Activated CD4-positive, alpha-beta T cell treated with anti-CD3 and anti-CD28 coated beads, Interleukin-10, Interleukin-2, amounts not matched to agents 100 ng/mL and 50 ng/mL, durations not matched to agents 16 hours and 8 hours (primary cell): ENCODE measurements at places on chromosomes 1 and 21.

DNA sequence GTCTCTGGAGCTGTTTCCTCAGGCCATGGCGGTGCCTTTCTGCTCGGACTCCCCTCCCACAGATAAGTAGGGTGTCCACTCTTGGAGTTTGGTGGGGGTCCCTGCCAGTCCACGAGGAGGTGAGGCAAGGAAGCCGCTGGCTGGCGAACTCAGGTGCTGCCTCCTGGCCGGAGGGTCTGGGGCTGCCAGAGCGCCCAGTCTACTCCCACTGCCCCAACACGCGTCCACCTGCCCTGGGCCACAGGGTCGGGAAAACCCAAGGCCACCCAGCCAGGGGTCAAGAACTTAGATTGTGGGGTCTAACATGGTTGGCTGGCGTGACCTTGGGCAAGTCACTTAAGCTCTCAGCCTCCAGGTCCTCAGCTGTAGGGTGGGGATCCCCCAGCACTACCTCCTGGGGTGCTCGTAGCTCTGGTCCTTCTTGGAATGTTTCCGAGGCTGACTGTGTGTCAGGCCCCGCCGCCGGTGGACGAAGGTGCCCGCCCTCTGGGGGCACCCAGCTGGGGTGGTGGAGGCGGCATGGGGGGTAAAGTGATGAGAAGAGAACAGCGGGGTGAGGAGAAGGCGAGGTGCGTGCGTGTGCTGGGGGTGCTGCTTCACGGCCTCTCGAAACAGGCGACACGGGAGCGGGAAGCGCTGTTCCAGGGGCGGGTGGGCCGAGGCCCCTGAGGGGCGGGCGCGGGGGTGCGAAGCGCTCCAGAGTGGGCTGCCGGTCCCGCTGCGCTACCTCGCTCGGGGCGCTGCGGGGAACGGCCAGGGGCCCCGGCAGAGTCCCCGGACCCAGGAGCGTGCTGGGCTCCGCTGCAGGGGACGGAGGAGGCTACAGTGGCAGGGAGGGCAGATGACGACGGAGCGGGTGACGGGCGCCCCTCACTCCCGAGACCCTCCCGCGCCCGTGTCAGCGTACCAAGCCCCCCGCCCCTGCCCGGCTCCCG lies 1.2 kb downstream of the SH2D5 start:
- no peak for DNase-seq

GRCh38 chr1:119655154-119655553 lies 7.1 kb upstream of the ZNF697 start:
- DNase-seq = no peak

GRCh38 chr21:14863745-14864210 lies 201.0 kb downstream of the NRIP1 start:
- no peak for DNase-seq

DNA sequence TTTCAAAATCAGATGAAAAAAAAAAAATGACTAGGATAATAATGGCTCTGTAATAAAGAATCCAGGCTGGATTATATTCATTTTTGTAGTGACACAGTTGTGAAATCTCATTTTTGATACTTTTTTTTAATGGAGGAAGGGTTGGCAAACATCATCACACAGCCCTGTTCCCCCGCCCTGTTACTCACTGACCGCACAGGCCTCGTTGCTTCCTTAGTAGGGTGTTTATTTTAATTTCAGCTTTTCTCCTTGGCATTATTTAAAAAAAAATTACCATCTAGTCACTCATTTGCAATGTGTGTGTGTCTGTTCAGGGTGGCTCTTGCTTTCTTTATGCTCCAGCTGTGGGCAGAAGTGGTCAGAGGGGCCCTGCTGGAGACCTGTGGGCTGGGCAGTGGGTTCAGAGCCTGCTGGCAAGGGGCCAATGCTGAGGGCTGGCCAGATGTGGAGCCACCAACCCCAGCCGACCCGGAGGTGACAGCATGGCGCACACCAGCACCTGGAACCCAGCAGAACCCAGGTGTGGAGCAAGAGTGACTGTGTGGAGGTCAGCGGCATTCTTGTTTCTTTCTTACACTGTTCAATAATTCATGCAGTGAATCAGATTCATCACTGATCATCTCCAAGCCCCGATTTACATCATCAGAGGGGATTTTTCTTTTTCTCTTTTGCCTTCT lies 44.6 kb downstream of the ZSCAN20 start:
- DNase-seq = no peak

- no peak for DNase-seq
Observed at GRCh38 chr1:24745711-24746413, 615 bp downstream of the CLIC4 start.

DNA sequence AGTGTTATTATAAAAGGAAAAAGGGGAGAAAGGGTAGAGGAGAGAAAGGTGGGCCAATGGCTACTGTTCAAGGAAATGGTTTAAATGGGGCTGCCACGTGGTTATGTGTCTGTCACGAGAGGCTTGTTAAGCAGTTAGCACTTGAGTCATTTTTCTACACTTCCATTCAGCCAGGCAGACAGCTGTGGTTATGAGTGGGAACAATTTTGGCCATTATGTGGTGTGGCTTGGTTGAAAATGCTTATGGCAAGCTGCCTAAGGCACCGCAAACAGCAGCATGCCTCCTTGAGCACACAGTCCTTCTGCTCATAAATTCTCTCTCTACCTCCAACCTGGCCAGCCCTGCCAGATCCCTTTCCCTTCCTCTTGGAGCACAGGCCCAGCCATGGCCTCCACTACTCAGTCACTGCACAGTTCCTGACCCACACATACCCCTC lies 3.2 kb upstream of the SRM start:
- DNase-seq = peak; percentile 90

DNA sequence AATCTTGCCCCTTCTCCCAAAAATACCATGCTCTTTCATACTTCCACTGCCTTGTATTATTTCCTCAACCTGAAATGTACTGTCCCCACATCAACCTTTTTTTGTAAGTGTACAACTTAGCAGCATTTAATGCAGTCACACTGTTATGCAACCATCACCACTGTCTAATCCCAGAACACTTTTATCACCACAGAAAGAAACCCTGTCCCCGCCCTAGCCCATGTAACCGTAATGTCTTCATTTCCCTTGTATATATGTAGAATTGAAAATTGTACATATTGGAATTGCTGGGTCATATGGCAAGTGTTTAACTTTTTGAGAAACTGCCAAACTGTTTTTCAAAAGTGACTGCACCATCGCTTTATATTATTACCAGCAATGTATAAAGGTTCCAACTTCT lies 37.4 kb downstream of the PTP4A2 start:
- DNase-seq = no peak

DNA sequence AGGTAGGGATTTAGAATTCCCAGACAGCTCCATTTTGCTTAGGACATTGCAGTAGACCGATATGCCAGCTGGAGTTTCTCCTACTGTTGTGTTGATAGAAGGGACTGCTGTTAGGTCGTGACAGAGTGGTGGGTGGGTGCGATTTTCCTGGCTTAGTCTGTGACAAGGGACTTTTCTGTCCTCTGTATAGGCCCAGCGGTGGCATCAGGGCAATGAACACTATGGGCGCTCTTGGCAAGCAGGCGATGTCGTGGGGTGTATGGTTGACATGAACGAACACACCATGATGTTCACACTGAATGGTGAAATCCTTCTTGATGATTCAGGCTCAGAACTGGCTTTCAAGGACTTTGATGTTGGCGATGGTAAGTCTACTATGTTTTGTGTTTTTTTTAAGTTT lies 321.8 kb downstream of the ZP4 start:
- no peak for DNase-seq

DNA sequence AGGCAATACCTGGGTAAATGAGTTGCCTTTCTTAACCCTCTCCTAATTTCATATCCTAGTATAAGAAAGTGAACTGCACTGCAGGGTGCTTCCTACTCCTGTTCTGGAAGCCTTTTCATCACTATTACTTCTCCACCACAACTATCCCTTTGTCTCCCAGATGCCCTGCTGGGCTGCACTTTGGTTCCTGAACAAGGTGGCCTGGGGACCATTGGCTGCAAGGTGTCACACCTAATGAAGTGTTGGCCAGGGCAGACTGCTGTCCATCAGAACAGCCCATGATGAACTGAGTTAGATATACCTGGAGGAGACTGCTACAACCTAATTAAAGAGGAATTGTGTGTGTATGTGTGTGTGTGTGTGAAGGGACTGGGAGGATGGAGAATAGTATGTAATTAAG lies 1.9 kb upstream of the KLHDC8A start:
- DNase-seq = no peak

GRCh38 chr1:56627636-56628039 lies 17.5 kb upstream of the PRKAA2 start:
- no peak for DNase-seq

DNA sequence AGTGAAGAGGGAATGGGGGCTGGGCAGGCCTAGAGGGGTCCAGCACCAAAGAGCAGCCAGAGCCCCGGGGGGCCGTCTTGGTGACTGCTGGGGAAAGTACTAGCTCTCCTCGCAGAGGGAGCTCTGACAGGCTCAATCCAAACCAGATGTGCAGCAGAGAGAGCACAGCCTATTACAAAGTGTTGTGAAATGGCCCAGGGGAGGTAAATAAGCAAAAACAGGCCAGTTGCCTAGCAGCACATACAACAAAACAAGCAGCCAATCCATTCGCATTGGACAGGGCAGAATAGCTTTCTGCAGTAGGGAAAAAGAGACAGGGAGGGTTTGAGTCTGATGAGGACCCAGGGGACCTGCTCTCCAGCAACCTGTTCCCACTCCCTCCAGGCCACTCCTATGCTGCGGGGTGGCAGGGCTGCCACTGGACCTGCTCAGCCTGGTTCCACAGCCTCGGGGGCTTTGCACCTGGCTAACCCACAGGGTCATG lies 239.6 kb upstream of the FGGY start:
- DNase-seq = no peak

DNA sequence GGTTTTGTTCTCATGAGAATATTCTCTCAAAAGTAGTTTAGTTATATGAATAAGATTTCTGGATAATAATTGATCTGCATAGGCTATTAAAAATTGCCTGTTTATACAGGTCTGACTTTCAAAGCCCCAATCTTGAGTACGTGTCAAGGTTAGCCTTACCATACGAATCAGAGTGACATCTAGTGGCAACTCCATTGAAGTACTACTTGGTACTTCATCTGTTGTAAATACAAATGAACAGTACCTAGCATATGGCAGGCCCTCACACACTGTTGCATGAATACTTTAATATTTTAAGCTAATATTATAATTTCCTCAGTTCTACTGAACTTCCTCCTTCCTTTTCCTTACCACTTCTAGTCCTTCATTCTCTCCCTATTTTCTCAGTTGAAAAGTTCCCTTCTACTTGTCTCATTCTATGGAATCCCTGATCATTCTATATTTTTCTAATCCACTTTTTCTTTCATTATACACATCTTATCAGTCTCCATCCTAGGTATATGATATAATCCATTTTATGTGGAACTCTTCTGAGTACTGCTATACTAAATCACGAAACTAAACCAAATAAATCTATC lies 101.2 kb downstream of the AKT3 start:
- peak; percentile 74 for DNase-seq

- DNase-seq = no peak
Observed at GRCh38 chr21:29296446-29296845, 2.3 kb upstream of the BACH1 start.

GRCh38 chr1:152741656-152742055 lies 16.2 kb upstream of the KPRP start:
- no peak for DNase-seq

DNA sequence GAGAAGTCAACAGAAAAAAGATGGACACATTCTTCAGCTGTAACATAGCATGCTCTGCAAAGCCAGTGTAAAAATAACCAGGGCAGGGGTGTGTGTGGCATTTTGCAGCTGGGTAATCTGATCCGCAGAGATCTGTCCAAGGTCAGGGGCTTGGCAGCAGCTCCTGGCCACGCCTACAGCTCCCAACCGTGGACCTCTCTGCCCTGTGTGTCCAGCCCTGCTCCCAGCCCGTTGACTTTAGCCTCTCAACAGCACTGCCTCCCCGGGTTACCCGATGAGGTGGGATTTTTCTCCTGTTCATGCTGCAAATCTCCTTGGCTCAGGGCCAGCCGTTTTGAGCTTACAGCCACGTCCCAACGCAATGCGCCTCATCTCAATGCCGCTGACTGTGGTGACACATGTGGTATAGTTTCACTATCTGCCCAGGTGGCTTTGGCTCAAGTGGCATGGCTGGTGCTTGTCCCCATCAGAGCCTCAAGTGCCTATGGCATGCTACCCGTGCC lies 68.1 kb downstream of the VWA5B1 start:
- DNase-seq = no peak

DNA sequence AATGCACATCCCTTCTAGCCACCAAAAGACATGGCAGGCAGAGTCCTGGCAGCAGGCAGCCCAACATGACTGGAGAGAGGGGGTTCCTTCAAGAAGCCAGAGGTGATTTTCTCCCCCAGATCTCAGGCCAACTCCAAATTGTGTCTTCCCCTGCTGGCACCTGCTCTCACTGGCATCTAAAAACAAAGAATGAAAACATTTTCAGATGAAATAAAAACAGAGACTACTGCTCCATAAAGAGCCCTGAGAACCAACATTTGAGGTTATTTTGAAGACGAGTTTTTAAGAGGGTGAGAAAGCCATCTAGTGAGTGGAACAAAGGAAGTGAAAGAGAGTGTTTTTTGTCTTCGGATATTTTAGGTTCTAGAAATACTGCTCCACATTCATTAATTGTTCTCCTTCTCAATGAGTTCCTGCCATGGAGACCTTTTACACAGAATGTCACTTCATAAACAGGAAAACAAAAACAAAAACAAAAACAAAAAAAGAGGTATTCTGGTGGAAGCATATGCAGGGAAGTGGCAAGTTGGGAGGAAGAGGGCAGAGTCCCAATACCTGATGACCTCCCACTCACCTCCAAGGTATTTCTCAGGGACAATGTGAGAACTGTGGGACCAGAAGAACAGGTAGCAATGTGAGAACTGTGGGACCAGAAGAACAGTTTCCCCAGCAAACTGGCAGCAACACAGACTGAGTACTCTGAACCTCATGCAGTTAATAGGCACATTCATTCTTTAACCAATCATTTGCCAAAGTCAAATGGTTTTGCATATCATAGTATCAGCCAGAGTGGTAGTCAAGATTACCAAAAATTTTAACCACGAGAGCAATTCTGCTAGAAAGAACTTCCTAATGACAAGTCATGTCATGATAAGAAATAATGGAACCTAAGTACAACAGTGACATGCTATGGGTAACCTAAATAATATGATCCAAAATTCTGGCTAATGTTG lies 50.0 kb downstream of the KIAA0319L start:
- peak; percentile 32 for DNase-seq

- no peak for DNase-seq
Observed at GRCh38 chr1:231786126-231786525, 159.5 kb downstream of the DISC1 start.

GRCh38 chr1:218139761-218140160 lies 145.3 kb upstream of the RRP15 start:
- DNase-seq = no peak

- no peak for DNase-seq
Observed at GRCh38 chr1:231049121-231049979, 9.3 kb upstream of the FAM89A start.

- peak; percentile 65 for DNase-seq
Observed at GRCh38 chr21:43663033-43663432, 3.7 kb downstream of the RRP1B start.

- no peak for DNase-seq
Observed at GRCh38 chr1:8065369-8065768, 39.3 kb upstream of the ERRFI1 start.
